ENCODE measurements at places on chromosomes 5 and 9.

DNA sequence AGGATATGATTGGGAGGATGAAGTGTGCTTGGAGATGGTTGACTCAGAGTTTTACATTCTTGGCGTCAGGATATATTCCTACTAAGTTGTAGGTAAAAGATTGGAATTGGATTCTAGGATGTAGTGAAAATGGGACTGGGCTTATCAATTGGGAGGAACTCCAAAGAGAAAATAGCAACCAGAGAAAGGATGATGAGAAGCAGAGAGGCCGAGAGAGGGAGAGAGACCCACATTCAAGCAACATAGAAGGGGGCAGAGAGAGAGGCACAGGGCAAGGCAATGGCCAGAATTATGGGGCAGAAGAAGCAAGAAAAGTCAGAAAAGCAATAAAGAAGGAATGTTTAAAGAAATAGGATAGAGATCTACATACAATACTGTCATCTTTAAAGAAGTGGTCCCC, 217.9 kb upstream of the ACTBL2 start:
- DNase-seq, result no peak

GRCh38 chr9:123925161-123925560, 4.8 kb downstream of the DENND1A start:
- no peak for DNase-seq

GRCh38 chr5:175854231-175855040, 16.9 kb upstream of the CPLX2 start:
- DNase-seq, result no peak

DNA sequence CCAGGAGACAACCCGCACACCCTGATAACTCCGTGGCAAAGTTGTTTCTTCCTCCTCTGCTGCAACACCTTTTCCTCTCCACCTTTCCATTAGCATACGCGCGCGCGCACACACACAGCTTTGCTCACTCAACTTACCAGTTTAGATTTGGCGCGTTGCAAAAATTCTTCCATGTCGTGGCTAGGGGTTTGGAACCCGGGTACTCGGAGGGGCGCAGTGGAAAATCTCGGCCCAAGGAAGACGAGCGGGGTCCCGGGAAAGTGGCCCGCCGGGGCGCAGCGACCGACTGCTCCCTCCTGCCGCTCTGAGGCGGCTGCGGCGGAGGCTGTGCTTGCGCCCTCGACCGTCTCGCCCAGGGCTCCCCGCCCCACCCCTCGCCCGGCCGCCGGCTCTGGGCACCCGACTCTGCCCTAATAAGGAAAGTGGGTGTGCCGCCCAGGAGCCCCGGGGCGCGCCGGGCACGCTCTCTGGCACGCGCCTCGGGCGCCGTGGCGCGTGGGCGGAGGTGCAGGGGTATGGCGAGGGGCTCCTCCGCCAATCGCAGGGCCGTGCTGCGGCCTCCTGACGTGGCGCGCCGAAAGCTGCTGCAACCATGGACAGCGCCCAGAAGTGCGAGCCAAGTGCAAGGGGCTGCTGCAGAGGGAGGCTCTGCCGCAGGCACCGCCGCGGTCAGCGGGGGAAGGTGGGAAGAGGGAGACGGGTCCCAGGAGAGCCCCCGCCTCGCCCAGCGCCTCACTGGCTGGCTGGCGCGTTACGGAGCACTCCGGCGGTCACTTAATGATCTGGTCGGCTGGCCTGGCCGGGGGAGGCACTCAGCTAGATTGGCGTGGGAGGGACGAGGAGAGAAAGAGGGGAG, at the start of gene PRUNE2:
Gene PRUNE2, minus strand, starts transcription at position 324 of the 856 bp plus-strand sequence. Its CDS starts 151 bp downstream, at position 173.
- DNase-seq, result peak; percentile 81

DNA sequence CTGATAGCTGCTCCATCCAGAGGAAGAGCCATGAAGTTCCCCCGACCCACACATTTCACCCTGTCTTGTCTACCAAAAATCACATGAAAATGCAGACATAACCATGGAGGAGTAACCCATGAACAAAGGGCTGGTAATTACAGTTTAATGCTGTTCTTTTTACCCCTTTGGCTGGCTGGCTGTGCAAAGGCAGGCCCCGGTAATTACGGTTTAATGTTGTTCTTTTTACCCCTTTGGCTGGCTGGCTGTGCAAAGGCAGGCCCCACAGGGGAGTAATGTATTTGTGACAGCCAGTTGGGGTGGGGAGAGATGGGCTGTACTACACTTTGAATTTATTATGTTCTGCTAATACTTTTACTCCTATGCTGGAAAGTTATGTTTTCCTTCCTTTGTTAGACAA, 41.7 kb downstream of the PIK3R1 start:
- DNase-seq, result no peak

DNA sequence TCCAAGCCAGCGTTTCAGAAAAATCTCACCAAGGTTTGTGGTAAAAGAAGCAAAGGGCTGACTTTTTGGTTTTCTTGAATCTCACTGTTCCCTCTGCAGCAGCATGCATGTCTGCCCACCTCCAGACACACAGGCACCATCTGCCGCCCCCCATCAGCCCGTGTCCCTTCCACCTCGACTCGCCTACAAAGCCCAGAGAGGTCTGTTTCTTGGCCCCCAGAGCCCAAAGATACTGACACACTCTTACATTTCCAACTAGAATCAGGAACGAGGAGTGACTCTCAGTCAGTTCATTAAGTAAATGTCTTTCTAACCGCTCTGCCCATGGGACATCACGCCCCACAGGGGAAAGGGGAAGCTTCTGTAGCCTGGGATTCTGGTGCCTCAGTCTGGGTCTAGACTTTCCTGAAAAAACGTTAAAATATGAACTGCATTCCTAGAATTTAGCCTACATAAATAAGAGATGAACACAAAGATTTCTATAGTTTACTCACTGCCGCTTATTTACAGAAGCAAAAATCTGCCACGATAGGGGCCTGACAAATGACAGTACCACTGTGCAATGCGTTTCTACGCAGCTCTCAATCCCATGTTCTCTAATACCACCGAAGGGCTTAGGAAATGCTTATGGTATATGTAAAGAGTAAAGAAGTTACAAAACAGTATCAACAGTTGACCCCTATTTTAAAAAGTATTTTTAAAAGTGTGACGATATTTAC, 4.1 kb downstream of the IL4 start:
- no peak for DNase-seq

- no peak for DNase-seq
Observed at GRCh38 chr5:98777295-98777694, 3.8 kb downstream of the RGMB start.

GRCh38 chr5:172541099-172541772, 86.9 kb upstream of the SH3PXD2B start:
- no peak for DNase-seq

DNA sequence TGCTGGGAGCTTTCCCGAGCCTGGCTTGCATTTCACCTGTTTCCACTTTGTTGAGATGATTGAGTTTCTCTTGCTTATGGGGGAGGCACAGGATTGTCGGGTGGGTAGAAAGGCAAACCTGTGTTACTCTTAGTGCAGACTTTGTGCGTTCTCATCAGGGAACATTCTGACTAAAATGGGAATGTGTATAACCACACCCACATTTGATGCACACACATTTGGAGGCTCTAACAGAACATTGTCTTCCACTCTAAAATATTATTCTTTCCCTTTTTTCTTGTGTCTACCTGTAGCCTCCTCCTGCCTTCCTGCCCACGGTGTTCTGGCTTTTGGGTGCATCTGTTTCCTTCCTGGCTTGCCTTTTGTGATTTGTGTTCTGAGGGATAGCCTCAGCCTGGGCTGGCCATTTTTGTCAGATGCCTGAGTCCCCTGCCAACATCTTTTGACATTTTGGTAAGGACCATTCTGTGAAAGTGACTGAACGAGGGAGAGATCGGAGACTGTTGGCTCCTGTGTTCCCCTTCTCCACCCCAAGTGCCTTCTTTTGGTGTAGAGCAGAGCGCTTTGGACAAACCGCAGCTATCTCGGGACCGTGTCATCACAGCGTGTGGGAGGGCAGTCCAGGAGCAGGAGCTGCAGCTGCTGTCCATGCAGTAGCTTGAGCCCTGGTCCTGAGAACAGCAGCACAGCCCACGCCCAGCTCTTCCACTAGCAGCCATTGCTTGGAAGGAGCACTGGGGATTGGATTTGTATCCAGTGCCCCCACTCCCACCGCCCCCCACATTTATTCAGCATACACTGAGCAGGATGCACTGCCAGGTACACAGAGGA, 101.4 kb downstream of the ARHGAP26 start:
- DNase-seq, result no peak

DNA sequence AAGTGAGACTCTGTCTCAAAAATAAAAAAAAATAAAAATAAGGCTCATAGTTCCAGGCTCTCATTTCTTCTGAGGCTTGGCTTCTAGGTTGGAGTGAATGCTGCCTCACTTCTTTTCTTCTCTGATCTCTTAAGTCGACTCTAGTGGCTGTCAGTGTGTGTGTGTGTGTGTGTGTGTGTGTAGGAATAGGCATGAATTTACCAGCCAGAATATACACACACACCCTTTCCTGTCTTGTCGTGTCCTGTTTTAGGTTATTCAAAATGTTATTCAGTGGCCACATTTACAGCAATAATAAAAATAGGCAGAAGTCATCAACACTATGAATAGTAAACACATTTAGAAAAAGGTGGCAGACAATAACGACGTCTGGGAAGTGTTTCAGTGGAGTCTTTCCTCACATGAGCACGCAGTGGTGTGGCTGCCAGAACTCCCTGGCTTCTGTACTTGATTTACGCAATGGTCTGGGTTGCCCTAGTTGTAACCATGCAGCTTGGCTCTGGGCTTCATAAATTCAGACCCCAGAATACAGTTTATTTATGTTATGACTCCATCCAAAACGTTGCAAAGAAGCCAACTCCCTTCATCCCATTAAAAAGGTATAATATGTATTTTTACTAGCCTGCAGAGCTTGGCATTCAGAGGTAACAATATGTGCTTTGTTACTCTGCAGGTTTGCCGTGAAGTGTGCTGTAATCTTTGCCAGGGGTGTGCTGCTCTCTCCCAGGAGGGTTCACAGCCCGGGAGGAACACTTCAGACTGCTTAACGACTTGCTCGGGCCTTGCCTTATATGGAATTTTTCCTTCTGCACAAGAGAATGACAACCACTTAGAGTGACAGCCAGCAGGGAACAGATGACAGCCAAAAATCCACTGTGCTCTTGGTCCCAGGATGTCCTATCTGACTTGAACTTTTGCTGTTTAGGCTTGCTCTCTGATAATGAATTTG, 34.4 kb upstream of the PALM2AKAP2 start:
- peak; percentile 34 for DNase-seq

- DNase-seq, result no peak
Observed at GRCh38 chr5:163917747-163918146, 412.3 kb downstream of the MAT2B start.

- DNase-seq, result no peak
Observed at GRCh38 chr5:146699664-146700418, 178.7 kb downstream of the PPP2R2B start.

GRCh38 chr9:93143830-93144530, 9.9 kb upstream of the NINJ1 start:
- peak; percentile 11 for DNase-seq

DNA sequence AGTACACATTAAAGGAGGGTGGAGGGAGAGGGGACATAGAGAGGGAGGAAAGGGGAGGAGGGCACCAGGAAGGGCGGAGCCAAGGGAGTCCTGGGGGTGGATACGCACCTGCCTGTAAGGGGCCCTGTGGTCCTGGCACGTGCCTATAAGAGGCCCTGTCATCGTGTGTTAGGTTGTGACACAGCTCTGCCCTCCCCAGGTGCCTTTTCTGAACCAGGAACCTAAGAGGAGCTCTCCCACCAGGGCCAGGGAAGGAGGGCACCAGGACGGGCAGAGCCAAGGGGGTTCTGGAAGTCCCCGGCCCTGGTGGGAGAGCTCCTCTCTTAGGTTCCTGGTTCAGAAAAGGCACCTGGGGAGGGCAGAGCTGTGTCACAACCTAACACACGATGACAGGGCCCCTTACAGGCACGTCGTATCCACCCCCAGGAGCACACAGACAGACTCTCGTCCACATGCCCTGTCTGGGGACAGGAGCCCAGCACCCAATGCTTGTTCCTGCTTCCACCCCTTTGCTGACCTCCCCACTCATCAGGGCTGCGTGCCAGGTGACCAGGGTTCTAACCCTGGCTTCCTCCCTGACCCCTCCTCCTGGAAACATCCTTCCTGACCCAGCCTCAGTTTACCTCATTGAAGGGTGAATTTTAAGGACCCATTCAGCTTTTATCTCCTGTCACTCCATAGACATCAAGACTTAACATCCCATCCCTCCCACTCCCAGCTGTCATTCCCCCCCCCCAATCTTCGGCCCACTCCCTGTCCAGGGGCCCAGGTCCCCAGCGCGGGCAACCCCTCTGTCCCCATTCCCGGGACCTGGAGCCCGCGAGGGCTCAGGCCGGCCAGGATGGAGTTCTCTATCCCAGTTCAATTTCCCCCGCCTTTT, 12.9 kb upstream of the OLFM1 start:
- DNase-seq, result no peak

- DNase-seq, result no peak
Observed at GRCh38 chr9:110575945-110576344, 3.6 kb downstream of the SVEP1 start.

GRCh38 chr9:97758334-97758916, 61.3 kb upstream of the XPA start:
- DNase-seq, result no peak

- DNase-seq, result no peak
Observed at GRCh38 chr5:135324160-135324559, 74.9 kb downstream of the MACROH2A1 start.

- no peak for DNase-seq
Observed at GRCh38 chr5:28190011-28190410, 1151.6 kb upstream of the CDH9 start.

- no peak for DNase-seq
Observed at GRCh38 chr5:62305358-62305714, 670 bp upstream of the KIF2A start.

- DNase-seq, result no peak
Observed at GRCh38 chr5:68744206-68744605, 349.6 kb upstream of the SLC30A5 start.

DNA sequence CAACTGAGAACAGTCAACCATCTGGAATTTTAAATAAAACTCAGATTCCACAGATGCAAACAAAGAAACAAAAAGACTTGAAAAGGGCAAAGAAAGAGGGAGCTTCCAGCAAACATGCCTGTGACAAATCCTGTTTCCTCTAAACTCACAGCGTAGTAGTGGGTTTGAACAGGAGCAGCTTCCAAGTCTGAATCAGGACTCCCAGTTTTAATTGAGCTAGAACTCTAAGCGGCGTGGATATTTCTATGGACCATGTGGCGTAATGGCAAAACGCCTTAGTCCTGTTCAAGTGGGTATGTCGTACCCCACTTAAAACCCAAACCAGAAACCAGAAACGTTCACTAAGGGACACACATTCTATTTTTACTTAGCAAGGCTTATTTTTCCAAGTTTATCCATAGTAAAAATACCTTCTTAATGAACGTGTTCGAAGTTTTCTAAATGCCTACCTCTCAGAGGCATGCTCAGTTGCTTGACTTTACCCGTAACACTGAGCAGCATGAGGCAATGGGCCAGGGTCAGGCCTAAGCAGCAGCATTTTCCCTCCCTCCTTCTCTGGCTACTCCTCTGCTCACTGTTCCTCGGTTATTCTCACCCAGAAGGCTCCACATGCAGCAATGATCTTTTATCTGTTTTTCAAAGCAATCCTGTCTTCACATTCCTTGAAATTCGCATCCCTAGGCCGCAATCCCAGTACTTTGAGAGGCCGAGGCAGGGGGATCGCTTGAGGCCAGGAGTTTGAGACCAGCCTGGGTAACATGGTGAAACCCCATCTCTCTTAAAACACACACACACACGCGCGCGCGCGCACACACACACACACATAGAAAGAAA, 77.9 kb downstream of the FNBP1 start:
- DNase-seq, result no peak

Measured in NCI-H526 (cell line).